ENCODE measurements at places on chromosomes 7 and 10.

- DNase-seq = peak; percentile 43
Observed at GRCh38 chr7:88344956-88345832, 38.5 kb upstream of the STEAP4 start.

DNA sequence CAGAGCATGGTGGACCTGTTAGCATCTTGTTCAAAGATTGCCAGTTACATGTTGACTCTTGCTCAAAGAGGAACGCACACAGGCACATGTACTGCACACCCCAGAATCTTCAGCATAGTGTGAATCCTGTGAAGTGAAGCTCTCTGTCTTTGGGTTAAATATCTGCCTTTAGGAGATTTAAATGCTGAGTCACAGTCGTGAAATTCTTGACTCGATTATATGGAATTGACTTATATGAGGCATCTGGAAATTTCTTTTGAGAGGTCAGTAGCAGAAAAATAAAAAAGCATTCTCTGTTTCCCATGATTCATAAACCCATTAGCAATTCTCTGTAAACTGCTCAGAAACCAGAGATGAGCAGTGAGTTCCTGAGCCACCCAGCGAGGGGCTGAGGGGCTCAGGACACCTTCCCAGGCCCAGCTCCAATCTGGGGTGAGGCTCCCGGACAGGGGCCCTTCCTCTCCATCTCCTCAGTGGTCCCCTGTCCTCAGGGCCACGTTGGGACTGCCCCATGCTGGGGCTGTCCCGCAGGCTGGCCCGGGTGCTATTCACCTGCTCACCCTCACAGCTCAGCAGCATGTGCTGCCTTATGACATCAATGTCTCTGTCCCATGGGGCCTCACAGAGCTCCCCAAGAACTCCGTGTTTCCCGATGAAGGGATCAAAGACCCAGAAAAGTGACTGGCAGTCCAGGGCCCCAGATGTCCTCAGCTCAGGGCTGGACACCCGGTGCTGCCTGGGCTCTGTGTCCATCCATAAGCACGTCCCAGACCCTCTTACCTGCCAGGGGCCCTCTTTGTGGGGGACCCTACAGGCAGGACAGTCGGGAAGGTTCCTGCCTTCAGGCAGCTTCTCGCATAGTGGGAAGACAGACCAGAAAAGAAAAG lies 50.0 kb upstream of the INSIG1 start:
- no peak for DNase-seq

DNA sequence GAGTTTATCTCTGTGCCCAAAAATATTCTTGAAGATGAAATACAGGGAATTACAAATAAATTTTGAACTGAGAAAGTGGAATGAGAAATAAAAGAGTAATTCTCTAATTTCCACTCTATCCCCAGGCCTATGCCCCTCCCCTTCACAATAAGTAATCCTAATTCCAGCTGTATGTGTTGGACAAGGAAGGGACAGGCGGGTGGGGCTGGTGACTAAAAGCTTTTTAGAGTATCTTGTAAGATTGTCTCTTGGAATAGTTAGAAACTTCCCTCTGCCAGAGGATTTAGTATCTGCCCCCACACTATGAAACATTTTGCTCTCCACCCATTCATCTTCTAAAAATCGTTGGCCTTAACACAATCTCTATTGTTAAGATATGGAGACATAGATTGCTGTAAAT lies 199.2 kb downstream of the MBL2 start:
- DNase-seq = no peak

DNA sequence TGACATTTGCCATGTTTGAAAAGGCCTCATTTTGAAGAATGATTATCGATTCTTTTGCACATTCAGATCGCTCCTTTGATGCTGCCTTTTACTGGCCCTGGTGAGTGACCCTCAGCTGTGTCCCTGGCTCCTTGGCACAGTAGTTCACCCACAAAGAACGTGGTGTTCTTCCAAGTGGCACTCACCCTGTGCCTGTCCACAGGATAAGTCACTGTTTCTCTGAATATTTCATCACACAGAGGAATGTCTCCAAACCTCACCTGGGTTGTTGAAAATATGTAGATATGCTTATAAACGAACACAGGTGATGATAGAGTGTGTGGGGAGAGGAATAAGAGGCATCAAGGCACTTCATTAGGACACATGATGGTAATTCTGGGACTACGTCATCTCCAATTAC lies 810.7 kb downstream of the CCSER2 start:
- DNase-seq = no peak

DNA sequence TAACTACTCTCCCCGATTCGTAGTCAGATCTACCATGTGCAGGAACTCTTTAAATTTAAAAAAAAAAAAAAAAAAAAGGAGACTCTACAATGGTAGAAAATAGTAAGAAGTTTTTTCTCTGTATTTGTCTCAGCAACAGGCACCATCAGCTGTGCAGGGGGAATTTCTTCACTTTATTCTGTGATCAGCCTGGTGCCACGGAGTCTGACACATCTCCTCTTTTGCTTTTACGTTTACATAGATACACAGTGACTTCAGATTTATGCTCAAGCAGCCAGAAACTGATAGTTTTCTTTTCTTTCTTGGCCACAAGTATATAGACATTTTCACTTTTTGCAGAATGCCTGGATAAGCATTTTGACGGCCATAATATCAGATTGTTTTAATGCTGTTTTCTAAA lies 190.6 kb upstream of the AKR1E2 start:
- no peak for DNase-seq

Measured in NCI-H524 treated with DMSO at 0.1 percent for 48 hours (cell line).